ENCODE measurements at places on chromosomes 2 and 18.

DNA sequence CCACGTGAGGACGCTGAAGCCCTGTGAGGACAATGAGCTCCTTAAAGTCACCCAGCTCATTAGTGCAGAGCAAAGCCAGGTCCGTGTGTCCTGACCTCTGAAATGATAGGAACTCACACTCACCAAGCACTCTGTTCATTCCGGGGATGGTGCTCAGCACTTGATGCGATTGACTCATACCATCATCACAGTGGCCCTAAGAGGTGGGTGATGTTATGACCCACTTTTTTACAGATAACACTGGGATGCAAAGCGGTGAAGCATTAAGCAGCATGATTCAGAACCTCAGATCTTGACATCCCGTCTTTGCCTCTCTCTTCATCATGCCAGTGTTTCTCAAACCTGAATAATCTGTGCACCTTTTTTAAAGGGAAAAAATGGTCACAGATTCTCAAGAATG is 234.8 kb downstream of the ALPK2 start:
- DNase-seq, result no peak

GRCh38 chr18:25517881-25518715 is 166.1 kb upstream of the ZNF521 start:
- no peak for DNase-seq

DNA sequence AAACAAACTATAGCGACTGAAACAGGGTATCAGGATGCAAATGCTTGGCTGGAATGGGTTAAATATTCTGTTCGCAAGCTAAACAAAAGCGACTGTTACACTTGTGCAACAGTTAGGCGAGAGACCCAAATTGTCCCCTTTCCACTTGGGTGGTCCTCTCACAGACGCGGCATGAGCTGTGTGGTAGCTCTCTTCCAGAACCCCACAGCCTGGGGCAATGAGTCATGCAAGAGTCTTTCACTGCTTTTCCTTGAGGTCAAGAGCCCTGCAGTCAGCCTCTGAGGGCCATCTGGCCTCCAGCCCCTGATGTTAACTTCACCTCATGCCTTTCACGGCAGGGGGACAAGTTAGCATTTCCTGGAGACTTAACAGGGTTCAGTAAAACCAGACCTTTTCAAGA is 25.7 kb downstream of the SULT1C4 start:
- DNase-seq, result no peak

DNA sequence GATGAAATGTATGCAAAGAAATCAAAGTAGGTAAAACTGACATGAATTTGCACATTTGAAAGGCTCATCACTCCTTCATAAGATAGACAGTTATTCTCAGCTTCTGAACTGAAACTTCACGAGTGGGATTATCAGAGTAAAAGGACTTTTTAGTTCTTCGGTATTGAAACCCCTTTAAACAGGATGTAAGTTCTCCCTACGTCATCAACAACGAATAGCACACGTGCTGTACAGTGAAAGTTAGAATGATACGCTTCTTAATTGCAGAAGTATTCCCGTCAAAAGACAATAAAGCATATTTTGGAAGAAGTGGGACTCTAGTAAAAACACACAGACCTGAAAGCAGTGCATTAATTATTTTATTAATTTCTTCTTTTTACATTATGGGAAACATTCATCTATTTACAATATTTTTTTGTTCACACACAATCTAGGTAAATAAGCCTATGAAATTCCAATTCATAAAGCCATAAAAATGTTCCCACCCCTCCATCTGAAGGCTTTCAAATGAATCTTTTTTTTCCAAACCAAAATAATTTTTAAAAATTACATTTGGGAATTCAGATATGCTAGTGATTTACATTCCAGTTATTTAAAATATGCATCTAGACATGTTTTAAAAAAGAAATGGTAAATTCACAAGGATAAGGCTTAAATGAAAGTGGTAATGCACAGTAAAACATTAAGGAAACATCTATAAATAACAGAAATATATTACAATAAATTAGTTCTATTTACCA is 45.9 kb downstream of the TGIF1 start:
- DNase-seq, result no peak

All from amygdala (tissue), 56 donors.